GM18507 (cell line): ENCODE measurements at places on chromosomes 12 and 14.

GRCh38 chr12:128810182-128811127 is 13.3 kb downstream of the SLC15A4 start:
- DNase-seq: no peak

- DNase-seq: no peak
These were observed 451.7 kb downstream of the NPAS3 start for GRCh38 chr14:33390335-33390734.

- no peak for DNase-seq
These were observed 145.6 kb upstream of the NCOR2 start for GRCh38 chr12:124713041-124713435.

DNA sequence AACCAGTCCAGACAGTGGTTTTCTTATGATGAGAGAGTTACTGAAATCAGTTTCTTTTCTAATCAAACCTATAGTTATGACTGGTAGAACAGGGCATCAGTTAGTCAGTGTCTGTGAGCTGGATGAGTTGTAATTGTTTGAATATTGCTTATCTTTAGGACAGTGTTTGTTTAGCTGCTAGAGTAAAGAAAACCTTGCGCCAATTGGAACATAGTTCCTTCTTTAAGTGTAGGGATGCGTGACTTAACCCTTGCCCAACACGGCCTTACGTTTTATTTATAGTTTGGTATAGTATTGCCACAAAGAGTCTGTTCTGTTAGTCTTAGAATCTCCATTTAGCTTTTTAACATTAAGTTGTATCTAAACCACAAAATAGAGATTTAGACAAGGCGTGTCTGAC is 572.6 kb downstream of the SLC16A7 start:
- DNase-seq: no peak

- DNase-seq: no peak
These were observed 8.9 kb downstream of the CDKN1B start for GRCh38 chr12:12725956-12726554.

DNA sequence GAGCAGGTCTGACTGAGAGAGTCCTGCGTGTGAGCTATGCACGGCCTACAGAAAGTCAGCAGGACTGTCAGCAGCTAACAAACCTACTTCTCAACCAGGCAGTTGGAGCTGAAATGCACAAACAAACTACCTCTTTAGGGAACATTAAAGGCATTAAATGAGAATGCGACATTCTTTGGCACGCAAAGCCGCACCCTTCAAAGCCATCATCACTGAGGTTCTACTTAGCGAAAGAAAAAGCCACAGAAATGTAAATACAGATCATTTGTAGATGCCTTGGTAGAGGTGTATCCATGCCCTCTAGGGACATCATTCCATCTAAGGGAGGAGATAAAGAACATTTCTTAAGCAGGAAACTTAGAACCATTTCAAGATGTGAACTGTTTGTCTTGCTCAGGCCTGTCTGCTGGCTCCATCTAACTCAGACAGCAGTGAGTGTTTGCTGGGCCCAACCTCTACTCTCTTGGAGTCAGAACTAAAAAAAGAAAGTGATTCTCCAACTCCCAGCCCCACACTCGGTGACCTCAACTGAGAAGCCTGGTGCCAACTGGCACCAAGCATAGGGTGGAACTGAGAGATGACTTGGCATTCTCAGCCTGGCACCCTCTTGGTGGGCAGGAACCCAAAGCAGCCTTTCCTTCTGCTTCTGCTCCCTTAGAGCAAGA is 63.5 kb upstream of the MBIP start:
- no peak for DNase-seq

- DNase-seq: no peak
These were observed 22.9 kb upstream of the TCL1B start for GRCh38 chr14:95663226-95663797.

DNA sequence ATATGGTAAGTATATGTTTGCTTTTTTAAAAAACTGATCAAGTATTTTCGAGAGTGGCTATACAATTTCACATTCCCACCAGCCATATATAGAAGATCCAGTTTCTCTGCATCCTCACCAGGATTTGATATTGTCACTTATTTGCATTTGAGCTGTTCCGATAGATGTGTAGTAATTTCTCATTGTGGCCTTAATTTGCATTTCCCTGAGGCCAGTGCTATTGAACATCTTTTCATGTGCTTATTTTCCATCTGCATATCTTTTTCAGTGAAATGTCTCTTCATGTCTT is 72.9 kb upstream of the VASH1 start:
- no peak for DNase-seq

DNA sequence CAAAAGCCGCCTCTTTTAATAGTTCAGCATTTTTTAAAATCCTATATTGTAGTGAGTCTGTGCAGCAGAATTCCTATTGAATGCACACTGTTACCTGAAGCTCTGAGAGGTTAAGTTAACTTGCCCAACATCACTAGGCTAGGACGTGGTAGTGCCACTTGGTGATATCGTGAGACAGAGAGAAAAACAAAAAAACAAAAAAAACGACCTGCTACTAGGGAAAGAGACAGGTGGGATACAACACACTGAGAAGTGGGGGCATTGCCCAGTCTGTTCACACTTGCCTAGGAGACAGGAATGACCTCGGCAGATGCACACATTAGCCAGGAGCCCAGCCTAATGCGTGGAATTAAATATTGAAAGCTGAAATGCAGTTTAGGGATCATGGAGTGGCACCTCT is 129.7 kb upstream of the CCND2 start:
- no peak for DNase-seq

GRCh38 chr12:99920353-99920960 is 64.3 kb downstream of the ANKS1B start:
- no peak for DNase-seq

- DNase-seq: no peak
These were observed 25.8 kb downstream of the RESF1 start for GRCh38 chr12:31984806-31985591.

DNA sequence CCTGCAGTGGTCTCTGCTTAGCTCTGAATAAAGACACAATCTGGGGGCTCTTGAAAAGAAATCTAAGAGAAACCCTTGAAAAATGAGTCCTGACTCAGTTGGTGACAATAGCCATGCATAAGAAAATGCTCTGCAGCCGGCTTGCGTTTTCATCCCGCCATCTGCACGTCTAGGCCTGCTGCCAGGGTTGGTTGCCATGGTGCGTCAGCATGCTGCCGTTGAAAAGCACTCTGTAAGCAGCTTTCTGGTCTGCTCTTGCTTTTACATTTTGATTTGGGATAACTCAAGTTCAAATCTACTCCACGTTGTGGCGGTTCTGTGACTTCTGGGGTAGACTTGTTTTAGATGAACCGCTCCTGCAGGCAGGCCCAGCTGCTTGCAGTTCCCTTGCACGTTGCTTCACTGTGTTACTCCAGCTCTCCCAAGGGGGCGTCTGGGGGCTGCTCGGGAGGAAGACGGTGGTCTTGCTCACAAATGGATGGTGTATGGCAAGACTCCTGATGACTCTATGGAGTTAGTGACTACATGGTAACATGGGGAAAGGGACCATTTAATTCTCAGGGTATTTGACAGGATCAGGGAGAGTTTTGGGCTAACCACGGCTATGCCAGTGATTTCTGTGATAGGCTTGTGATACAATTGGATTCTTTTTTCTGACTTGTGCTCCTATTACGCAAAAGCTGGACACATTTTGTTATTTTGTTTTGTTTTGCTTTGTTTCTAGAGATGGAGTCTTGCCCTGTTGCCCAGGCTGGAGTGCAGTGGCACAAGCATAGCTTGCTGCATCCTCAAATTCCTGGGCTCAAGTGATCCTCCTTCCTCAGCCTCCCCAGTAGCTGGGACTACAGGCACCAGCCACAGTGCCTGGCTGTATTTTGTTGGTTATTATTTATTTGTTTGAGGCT is 15.8 kb downstream of the WNT5B start:
- DNase-seq: no peak

DNA sequence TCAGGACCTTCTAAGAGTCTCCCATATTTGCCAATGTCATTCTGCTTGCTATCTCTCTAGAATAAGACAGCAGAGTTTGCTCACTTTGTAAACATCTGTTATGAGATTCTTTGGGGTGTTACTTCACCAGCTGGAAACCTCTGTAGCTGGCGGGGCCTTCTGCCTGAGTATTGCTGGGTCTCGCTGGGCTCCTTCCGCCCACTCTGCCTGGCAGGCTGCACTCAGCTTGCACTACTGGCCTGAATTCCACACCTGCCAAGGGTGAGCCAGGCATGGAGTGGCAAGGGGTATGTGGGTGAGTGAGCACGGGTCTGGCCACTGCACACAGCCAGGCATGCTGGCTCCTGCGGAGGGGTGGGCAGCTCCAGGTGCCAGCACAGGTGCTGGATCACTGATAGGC is 267.3 kb upstream of the PDE3A start:
- DNase-seq: no peak

DNA sequence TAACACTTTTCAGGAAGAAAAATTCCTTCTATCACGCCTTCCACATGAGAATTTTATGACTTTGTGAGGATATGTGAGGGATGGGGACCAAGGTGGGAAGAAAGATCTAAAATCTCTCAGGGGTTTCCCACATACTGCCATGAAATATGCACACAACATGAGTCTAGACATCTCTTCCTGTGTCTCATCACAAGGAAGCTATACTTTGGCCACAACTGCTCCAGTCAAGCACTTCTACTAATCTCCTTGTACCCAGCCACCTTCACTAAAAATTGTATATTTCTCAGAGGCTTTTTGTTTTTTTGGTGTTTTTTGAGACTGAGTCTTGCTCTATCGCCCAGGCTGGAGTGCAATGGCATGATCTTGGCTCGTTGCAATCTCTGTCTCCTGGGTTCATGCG is 3.2 kb downstream of the OSBPL8 start:
- no peak for DNase-seq

GRCh38 chr12:31008961-31009840 is 64.5 kb upstream of the DDX11 start:
- no peak for DNase-seq

GRCh38 chr12:54207539-54208294 is 18.9 kb upstream of the SMUG1 start:
- peak; percentile 76 for DNase-seq

- no peak for DNase-seq
These were observed 305.4 kb downstream of the PCNX1 start for GRCh38 chr14:71212683-71213107.

- DNase-seq: no peak
These were observed 49.0 kb downstream of the TMEM117 start for GRCh38 chr12:43884683-43885410.

DNA sequence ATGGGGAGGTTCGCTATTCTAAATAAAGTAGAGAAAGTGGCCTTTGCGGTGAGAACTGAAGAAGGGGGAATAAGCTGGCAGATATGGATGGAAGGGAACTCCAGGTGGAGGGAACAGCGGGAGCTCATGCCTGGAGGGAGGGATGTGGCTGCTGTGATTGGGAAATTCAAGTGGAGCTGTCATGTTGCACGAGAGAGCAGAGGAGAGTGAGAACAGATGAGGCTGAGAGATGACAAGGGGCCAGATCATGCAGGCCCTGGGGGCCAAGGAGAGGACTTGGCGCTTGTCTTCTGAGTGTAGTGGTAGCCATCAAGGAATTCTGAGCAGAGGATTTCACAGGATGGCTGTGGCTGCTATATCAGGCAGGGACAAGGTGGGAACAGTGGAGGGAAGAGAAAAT is 35.0 kb downstream of the TGFB3 start:
- DNase-seq: no peak

DNA sequence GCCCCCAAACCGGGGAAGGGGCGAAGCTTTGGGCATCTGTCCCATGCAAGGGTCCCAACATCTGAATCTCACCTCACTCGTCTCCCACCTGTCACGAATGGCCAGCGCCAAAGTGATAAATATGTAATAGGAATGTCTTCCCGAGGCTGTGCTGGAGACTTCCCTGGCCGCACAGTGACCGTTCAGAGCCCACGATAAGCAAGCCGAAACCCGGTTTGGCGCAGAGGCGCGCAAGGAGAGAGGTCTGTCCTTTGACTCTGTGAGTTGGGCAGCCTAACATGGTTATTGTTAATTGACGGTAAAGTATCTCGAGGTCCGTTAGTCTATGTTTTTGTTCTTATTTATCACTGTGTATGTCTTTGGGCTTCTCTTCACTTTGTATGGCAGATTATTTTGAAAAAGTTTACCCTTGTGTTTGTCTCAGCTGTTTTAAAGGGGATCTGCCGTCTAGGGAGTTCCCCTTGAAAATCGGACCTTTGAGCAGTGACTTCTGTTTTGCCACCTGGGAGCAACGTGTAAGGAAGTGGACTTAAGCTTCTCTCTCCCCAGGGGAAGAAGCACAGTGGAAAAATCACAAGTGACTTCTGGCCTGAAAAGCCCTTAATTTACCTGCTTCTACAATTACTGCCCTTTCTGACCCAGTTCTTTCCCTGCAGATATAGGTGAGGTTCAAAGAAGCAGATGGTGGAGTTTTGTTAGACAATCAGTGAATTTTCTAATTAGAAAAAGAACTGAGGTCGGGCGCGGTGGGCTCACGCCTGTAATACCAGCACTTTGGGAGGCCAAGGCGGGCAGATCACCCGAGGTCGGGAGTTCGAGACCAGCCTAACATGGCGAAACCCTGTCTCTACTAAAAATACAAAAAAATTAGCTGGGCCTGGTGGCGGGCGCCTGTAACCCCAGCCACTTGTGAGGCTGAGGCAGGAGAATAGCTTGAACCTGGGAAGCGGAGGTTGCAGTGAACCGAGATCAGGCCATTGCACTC is 1.1 kb upstream of the TM9SF1 start:
- no peak for DNase-seq

DNA sequence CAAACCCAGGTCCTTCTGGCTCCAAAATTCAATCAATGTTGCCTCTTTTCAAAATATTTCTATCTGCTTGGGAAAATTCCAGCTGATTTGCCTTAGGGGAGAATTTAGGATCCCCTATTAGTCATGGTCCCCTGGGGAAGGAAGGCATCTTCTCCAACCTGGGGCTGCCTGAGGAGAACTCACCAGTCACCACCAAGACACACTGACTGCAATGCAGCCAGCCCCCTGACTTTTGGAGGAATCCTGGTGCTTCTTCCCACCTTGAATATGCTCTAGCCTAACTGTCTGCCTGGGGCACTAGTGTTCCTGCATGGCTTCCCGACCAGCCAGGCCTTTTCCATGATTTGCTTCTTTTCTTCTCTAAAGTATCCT is 71.8 kb upstream of the BCL2L14 start:
- no peak for DNase-seq

DNA sequence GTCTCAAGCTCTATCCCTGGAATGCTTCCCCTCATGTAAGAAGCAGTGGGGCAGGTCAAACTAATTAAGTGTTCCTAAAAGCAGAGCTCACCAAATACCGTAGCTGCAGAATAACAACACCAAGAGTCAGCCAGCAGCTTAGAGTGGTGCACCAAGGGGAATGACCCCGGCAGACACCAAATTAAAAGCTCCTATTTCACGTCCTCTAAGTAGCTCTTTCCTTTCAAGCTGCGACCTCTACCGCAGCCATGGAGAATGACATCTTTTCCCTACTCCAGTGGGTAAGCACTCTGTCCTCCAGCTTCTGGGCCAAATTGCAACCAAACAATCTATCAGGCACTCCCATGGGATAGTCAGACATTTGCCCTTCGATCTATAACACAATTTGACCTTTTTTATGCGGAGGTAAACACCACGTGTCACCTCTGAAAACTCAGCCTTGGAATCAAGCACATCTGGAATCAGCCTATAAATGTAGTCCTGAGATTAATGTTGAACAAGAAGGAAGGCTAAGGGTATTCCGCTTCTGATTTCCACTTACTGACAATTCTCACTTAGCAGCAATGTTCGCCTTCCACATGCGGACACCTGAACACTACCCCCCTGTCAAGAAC is 67.6 kb upstream of the CDKN3 start:
- DNase-seq: no peak
